ENCODE measurements at places on chromosomes 1 and 21. TPM values are rescaled to one million over a fixed set of nuclear protein-coding genes. Genes with fewer than 3 reads are reported as not detected.
A peak's percentile ranks its signal among the peaks of the same experiment; 100 is the strongest.

SMIM1 gene
- not detected for total RNA-seq

PSMG1 gene
- 27.3 TPM for total RNA-seq

SLC35F3 gene
- total RNA-seq: 2.4 TPM

LRRC8C gene
- total RNA-seq: 6.9 TPM

CMPK1 gene
- total RNA-seq: 150 TPM

ADCY10 gene
- 0.41 TPM for total RNA-seq

LIN28A gene
- not detected for total RNA-seq

OR2C3 gene
- not detected for total RNA-seq

LMOD1 gene
- total RNA-seq: 0.41 TPM

- no peak for DNase-seq
Measured at GRCh38 chr1:229554886-229555621, 3.5 kb downstream of the ABCB10 start.

GRCh38 chr21:35138665-35139381, 89.7 kb upstream of the RUNX1 start:
- no peak for DNase-seq

GRCh38 chr21:46562472-46562871, 42.4 kb downstream of the S100B start:
- DNase-seq: peak; percentile 3

DNA sequence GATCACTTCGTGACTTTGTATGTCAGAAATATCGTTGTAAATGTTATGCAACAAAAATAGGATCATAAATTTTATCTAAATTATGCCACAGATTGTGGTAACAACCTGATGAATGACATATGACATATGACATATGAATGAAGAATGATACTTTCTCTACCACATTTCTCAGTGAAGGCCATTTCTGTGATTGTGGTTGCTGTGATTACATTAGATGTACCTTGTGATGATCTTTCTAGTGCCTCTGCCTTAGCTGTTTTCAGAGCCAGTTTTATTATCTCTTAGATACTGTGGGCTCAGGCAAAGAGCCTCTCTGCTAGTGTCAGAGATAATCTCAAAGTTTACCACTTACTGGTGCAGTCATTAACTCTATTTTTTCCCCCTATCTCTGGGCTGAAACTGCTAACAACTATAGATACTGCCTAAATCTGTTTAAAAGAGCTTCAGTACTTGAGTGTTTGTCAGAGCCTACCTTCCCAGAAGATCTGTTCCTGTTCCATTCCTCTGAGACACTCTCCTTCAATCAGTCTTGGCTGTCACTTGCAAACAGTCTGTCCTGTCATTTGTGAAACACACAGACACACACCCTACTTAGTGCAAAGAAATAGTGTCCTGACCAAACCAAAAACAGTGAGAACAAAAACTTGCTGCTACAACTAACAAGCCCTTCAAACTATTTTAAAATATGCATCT, 55.5 kb downstream of the HMCN1 start:
- no peak for DNase-seq

DNA sequence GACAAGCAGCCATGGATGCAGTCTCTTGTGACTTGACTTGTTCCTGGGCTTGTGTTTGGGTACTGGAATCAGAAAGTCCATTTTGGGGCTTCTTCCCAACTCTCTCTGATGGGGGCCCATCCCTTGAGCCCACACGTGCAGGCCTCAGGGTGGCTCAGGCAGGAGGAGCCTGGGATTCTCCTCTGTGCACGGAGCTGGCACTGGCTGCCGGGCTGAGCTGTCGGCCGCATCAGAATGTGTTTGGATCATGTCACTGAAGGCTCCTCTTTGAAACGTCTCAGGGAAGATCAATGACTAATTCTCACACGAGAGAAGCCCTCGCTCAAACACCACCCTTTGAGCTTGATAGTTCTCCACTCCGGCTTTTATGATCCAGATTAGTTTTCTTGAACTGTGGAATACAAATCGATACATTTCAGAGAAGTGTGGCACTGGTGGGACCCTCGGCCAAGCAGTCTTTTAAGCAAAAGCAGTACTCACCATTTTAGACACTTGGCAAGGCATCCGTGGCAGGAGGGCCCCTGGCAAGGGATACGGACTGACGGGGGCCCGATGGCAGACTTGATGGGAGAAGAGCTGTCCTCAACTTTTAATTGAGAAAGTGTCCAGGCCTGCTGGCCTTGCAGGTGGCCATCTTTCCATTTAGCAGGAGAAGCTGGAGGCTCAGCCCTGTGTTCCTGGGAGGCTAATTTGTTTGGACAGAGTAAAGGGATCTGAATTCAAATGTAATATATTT, 220.7 kb upstream of the C1orf174 start:
- DNase-seq: no peak

- no peak for DNase-seq
Measured at GRCh38 chr1:72284084-72284347, 1.7 kb upstream of the NEGR1 start.

DNA sequence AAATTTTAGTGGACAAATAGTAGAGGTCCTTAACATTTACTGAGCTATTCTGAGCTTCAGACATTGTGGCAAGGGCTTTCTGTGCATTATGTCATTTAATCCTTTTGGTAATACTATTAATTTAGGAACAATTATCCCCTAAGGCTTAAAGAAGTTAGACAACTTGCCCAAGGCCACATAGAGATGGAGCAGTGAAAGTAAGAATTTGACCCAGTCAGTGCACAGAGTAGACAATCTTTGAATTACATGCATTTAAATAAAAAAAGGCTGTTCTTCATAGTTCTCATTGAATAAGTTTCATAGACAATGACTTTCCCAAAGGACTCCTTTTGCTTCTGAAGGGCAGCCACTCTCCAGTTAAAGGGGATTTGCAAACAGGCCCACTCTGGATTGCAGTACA, 142.7 kb downstream of the RUNX1 start:
- DNase-seq: no peak

DNA sequence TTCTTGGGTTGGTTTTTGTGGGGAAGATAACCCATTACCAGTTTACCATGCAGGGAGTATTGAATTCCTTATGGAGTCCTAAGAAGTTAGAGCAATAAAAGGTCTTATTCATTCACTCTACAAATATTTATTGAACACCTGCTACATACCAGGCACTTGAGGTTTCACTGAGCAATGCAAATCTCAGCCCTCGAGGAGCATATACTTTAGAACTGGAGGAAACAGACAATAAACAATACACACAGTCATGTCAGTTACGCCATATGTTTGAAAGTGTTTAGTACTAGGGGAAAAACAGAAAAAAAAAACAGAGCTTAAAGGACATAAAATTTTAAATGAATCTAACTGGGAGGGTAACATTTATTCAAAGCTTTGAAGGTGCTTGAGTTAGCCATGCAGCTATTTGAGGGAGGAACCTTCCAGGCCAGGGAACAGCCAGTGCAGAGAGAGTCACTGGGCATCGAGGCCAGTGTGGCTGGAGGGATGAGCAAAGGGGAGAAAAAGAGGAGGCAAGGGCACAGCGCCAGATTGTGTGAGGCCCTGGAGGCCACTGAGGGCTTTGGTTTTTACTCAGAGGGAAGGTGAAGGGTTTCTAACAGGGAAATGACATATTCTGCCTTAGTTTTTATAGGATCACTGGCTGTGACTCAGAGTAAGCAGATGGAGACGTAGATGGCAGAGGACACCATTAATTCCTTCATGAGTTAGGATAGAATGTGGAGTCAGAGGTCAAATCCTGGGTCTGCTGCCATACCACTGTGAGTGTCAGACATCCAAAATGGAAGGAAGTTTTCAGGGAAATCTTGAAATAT, 32.7 kb downstream of the C1orf21 start:
- DNase-seq: no peak

GRCh38 chr21:41743321-41744027, 23.4 kb downstream of the RIPK4 start:
- DNase-seq: no peak

GRCh38 chr21:41367945-41368734, 6.3 kb downstream of the MX2 start:
- no peak for DNase-seq

GRCh38 chr1:35557118-35557610, at the start of gene KIAA0319L:
KIAA0319L (minus strand) TSS chr1:35557403; CDS start chr1:35554491, 2,912 bp downstream.
- DNase-seq: peak; percentile 93
